Chondrocyte (in vitro differentiated cells): ENCODE measurements at places on chromosomes 5 and 9. TPM values are rescaled to one million over a fixed set of nuclear protein-coding genes. Genes with fewer than 3 reads are reported as not detected.

GRCh38 chr9:105637787-105638395 is 24.4 kb upstream of the TAL2 start:
- H3K4me3 ChIP-seq: no peak overlapping the region
- peaks cover 22% of the 10 kb centered on the region for H3K36me3 ChIP-seq
- DNase-seq: no peak
- H3K4me1 ChIP-seq: no peaks in the 10 kb centered on the region

Gene ARL14EPL
- not detected in 3 replicates for total RNA-seq

Gene NEK6
- total RNA-seq: 99.9 to 110 TPM (median 107 TPM) in 3 replicates

- H3K36me3 ChIP-seq: no peaks in the 10 kb centered on the region
- DNase-seq: no peak
- no peak overlapping the region for H3K4me3 ChIP-seq
Observed at GRCh38 chr5:179758955-179759354, 26.3 kb downstream of the MAML1 start.

DNA sequence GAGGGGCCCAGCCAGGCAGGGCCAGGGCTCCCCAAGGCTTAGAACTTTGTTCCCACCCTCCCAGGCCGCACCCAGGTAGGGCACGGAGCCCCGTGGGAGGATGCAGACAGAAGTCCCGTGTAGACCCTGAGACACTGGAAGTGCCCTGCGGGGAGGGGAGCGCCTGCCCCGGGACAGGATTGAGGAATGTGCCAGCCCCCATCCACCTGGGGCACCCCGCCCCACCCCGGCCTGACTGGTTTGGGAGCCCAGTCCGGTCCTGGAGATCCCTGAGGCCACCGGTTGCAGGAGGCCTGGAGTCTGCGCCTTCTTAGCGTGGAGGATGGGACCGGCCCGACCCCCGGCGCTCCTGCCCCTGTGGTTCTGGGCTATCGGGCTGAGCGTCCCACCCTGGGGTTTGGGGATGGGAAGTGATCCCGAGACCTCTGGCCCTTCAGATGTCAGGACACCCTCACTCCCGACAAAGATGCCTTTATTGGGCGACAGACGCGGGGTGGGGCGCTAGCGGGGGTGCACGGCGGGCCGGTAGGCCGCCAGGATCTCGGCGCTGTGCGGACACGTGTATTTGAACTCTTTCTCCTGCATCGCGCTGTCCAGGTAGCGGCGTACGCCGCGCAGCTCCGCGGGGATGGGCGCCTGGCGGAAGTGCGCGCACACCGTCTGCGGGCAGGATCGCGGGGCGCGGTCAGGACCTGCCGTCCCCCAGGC is 2.0 kb downstream of the CLIC3 start:
- H3K4me1 ChIP-seq: peaks cover 52% of the 10 kb centered on the region
- no peak overlapping the region for H3K4me3 ChIP-seq
- no peaks in the 10 kb centered on the region for H3K36me3 ChIP-seq
- DNase-seq: no peak
- H3K27ac ChIP-seq: no peak overlapping the region

- H3K4me1 ChIP-seq: peaks cover 6% of the 10 kb centered on the region
- peaks cover 3% of the 10 kb centered on the region for H3K27me3 ChIP-seq
- no peak overlapping the region for H3K4me3 ChIP-seq
- H3K36me3 ChIP-seq: peaks cover 7% of the 10 kb centered on the region
- DNase-seq: no peak
Observed at GRCh38 chr5:149213264-149213880, 58.3 kb upstream of the AFAP1L1 start.

GRCh38 chr5:65213921-65214525 is 267.7 kb downstream of the ADAMTS6 start:
- H3K27ac ChIP-seq: no peak overlapping the region
- H3K27me3 ChIP-seq: no peaks in the 10 kb centered on the region
- no peak overlapping the region for H3K4me3 ChIP-seq
- H3K4me1 ChIP-seq: peaks cover 9% of the 10 kb centered on the region
- DNase-seq: no peak
- H3K36me3 ChIP-seq: peaks cover 21% of the 10 kb centered on the region

GRCh38 chr5:174454464-174454863 is 269.9 kb upstream of the MSX2 start:
- H3K4me1 ChIP-seq: no peaks in the 10 kb centered on the region
- H3K27me3 ChIP-seq: peaks cover 20% of the 10 kb centered on the region
- no peak overlapping the region for H3K4me3 ChIP-seq
- peaks cover 2% of the 10 kb centered on the region for H3K36me3 ChIP-seq

DNA sequence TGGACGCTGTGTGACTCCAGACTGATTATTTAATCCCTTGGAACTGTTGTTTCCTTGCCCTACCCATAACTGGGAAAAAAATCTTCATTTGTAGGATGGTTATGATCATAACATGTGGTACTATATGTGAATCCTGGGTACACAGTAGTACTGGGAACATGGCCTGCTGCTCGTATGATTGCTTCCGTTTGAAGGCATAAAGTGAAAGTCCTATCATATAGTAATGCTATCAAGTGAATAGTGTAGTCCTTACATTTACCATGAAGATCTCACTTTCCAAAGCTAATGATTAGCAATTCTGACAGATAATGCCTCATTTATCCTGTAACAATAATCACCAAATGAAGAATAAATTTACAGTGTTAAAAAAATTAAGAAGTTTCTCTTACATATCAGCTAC is 53.2 kb downstream of the MEF2C start:
- H3K27ac ChIP-seq: no peak overlapping the region
- H3K36me3 ChIP-seq: no peaks in the 10 kb centered on the region
- H3K27me3 ChIP-seq: no peaks in the 10 kb centered on the region
- no peak overlapping the region for H3K4me3 ChIP-seq
- H3K4me1 ChIP-seq: peaks cover 66% of the 10 kb centered on the region
- DNase-seq: no peak

GRCh38 chr5:137096149-137097103 is 402.7 kb downstream of the SPOCK1 start:
- no peaks in the 10 kb centered on the region for H3K27me3 ChIP-seq
- no peaks in the 10 kb centered on the region for H3K36me3 ChIP-seq
- H3K27ac ChIP-seq: no peak overlapping the region
- H3K4me3 ChIP-seq: no peak overlapping the region
- DNase-seq: no peak

Gene KCNT1
- total RNA-seq: not detected in 3 replicates
